ENCODE measurements at places on chromosomes 1 and 21. TPM values are rescaled to one million over a fixed set of nuclear protein-coding genes. Genes with fewer than 3 reads are reported as not detected.

Gene OVAAL
- not detected for total RNA-seq

Gene DIP2A
- 43.6 TPM for total RNA-seq

Gene HRNR
- not detected for total RNA-seq

Gene DIRAS3
- not detected for total RNA-seq

Gene LGALS8
- total RNA-seq, result 253 TPM

Gene ZSWIM5
- 1.9 TPM for total RNA-seq

Gene OR2T33
- not detected for total RNA-seq

Gene GRHL3
- not detected for total RNA-seq

Gene FCRL1
- not detected for total RNA-seq

Gene CFAP410
- 16.4 TPM for total RNA-seq

Gene B3GALT2
- total RNA-seq, result 1.8 TPM

Gene CLCA4
- total RNA-seq, result not detected

Gene GJA8
- not detected for total RNA-seq

Gene WDR64
- not detected for total RNA-seq

Gene NT5C1A
- total RNA-seq, result not detected

Gene HSD3B2
- total RNA-seq, result not detected

Gene MX2
- 59.1 TPM for total RNA-seq

Gene ESRRG
- total RNA-seq, result not detected

Gene FNDC5
- not detected for total RNA-seq

Gene SASS6
- 14.1 TPM for total RNA-seq

Gene MAP3K7CL
- 3.2 TPM for total RNA-seq

Gene C1orf226
- total RNA-seq, result not detected

Gene DPT
- total RNA-seq, result not detected

Gene ZNF362
- total RNA-seq, result 4.3 TPM

Gene FCRL6
- total RNA-seq, result not detected

Gene REN
- total RNA-seq, result not detected

Gene CELA2B
- total RNA-seq, result not detected

Gene OR2T35
- total RNA-seq, result not detected

Gene PKNOX1
- total RNA-seq, result 29.6 TPM

Gene UBE2Q1
- total RNA-seq, result 118 TPM

Gene NLRP3
- 6.6 TPM for total RNA-seq

Gene FAM72D
- 11.0 TPM for total RNA-seq

Gene TMEM9
- total RNA-seq, result 25.7 TPM

Gene KCND3
- total RNA-seq, result not detected

Gene ETNK2
- 0.42 TPM for total RNA-seq

Gene COL24A1
- total RNA-seq, result not detected

Gene LMOD1
- total RNA-seq, result not detected

Gene NECTIN4
- total RNA-seq, result 0.22 TPM

Gene OR10Z1
- total RNA-seq, result not detected

Gene TMEM51
- not detected for total RNA-seq

Gene S100A6
- 753 TPM for total RNA-seq

Gene C1orf116
- not detected for total RNA-seq

Gene BSND
- 0.06 TPM for total RNA-seq

Gene GNAI3
- total RNA-seq, result 10.0 TPM

Gene OR10K1
- total RNA-seq, result not detected

Gene DRAXIN
- total RNA-seq, result 0.04 TPM

Gene TLCD4
- 0.48 TPM for total RNA-seq

Gene CTSE
- not detected for total RNA-seq

Gene CHIA
- total RNA-seq, result not detected

Gene F5
- 55.2 TPM for total RNA-seq
